Chondrocyte (in vitro differentiated cells): ENCODE measurements at places on chromosomes 5 and 9. TPM values are rescaled to one million over a fixed set of nuclear protein-coding genes. Genes with fewer than 3 reads are reported as not detected.

FOXD4L4 gene
- total RNA-seq, result not detected in 3 replicates

NUTM2G gene
- total RNA-seq, result 0.10 to 0.15 TPM in 2 of 3 replicates, not detected in the other

DNA sequence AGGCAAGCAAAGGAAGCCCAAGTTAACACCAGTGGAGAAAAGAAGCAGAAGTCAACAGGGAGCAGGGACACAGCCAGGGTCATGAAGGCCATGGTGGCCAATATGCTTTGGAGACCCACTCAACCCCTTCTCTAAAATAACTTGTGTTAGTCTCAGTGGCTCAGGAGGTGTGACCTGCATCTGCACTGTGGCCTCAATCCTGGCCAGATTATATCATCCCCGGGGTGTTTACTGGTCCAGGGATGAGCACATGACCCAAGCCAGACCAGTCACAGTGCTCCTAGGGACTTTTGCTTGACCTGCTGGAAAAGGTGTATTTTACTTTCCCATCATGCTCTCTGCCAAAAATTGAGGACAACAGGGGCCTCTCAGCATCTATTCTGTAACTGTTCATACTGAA is 105.2 kb downstream of the DPYSL3 start:
- peak overlapping the region; percentile 99 for H3K27ac ChIP-seq
- DNase-seq, result no peak
- no peak overlapping the region for H3K4me3 ChIP-seq

ADGRD2 gene
- not detected in 3 replicates for total RNA-seq
